ENCODE measurements at places on chromosomes 2 and 18. TPM values are rescaled to one million over a fixed set of nuclear protein-coding genes. Genes with fewer than 3 reads are reported as not detected.

- no peak for DNase-seq
- H3K36me3 ChIP-seq: no peaks in the 10 kb centered on the region
- no peaks in the 10 kb centered on the region for H3K4me1 ChIP-seq
- peaks cover 5% of the 10 kb centered on the region for H3K27me3 ChIP-seq
Measured at GRCh38 chr18:48310353-48310752, 98.8 kb downstream of the ZBTB7C start.

- DNase-seq: no peak
- no peaks in the 10 kb centered on the region for H3K4me1 ChIP-seq
- no peak overlapping the region for H3K4me3 ChIP-seq
- peaks cover 3% of the 10 kb centered on the region for H3K36me3 ChIP-seq
- H3K27ac ChIP-seq: no peak overlapping the region
- H3K27me3 ChIP-seq: no peaks in the 10 kb centered on the region
Measured at GRCh38 chr2:101679801-101680487, 17.6 kb upstream of the MAP4K4 start.

DNA sequence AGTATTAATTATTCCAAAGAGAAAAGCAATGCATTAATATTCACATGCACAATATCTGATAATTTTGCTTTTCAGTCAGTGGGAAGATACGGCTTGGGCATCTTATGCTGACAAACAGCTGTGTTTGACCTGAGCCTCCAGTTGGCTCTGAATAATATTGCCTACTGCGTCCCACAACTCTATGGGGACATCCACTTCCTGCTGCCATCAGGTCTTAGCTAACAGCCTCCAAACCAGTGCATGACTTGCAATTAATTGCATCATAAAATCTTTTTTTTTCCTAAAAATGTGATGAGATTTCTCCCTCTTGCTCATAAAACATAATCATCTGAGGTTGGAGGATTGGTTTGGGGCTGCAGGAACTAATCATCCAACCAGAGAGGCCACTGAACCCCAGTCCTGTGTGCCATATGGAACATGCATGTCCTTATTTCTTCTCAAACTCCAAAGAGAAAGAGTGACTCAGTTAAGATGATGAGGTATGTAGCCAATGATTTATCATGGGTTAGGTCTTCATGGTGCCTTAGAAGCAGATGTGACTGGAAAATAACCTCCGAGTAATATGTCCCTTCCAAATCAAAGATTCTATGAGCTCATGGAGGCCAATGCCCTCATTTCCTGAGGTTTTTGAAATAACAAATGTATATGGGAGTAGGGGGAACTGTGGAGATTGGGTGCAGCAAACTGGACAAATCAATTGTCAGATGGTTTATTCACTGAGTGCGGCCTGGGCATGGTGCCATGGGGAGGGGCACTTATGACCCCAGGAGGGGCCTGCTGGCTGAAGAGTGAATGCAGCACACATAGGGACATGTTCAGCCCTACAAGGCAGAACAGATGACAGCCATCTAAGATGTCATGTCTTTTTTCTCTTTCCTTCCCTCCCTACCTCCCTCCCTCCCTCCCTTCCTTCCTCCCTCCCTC is 39.4 kb downstream of the EDAR start:
- H3K4me1 ChIP-seq: no peaks in the 10 kb centered on the region
- no peak for DNase-seq
- H3K4me3 ChIP-seq: no peak overlapping the region

Gene MTHFD2
- 164 TPM for total RNA-seq

- DNase-seq: no peak
- H3K36me3 ChIP-seq: no peaks in the 10 kb centered on the region
- no peaks in the 10 kb centered on the region for H3K27me3 ChIP-seq
- H3K4me3 ChIP-seq: no peak overlapping the region
- H3K27ac ChIP-seq: no peak overlapping the region
Measured at GRCh38 chr18:56983275-56983992, 163.5 kb upstream of the BOD1L2 start.

Gene UGT1A6
- total RNA-seq: not detected

DNA sequence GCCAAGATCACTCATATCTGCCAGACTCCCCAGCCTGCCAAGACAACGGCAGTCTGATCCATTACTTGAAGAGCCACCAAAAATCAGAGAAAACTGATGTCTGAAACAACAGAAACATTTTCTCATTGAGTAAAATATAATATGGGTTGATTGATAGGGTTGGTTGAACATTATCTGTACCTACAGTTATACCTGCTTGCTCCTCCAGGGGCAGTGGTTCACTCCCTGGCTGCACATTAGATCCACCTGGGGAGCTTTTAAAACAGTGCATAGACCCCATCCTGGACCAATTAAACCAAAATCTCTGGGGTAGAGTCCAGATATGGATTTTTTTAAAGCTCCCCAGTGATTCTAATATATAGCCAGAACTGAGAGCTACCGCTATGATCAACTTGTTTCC is 43.6 kb upstream of the SLC14A2 start:
- no peaks in the 10 kb centered on the region for H3K4me1 ChIP-seq
- no peaks in the 10 kb centered on the region for H3K27me3 ChIP-seq

Gene HMSD
- 0.26 TPM for total RNA-seq

All from activated CD8-positive, alpha-beta T cell treated with anti-CD3 and anti-CD28 coated beads, Interleukin-2, amount 10 ng/mL, durations not matched to agents 7 days and 5 days (primary cell).